ENCODE measurements at places on chromosomes 7 and 10. TPM values are rescaled to one million over a fixed set of nuclear protein-coding genes. Genes with fewer than 3 reads are reported as not detected.

The RET gene
- 6.1 TPM for total RNA-seq

The PDE6C gene
- not detected for total RNA-seq

The FKBP6 gene
- not detected for total RNA-seq

The ADRA2A gene
- total RNA-seq: 4.3 TPM

The CHAT gene
- total RNA-seq: not detected

The SFTPA1 gene
- 0.26 TPM for total RNA-seq

The PON3 gene
- 0.99 TPM for total RNA-seq

The GIMAP7 gene
- 25.0 TPM for total RNA-seq

The GJD4 gene
- total RNA-seq: not detected

The ZNF107 gene
- 2.4 TPM for total RNA-seq

The PTPRE gene
- 14.2 TPM for total RNA-seq

The PKD2L1 gene
- total RNA-seq: 0.44 TPM

- no peak for DNase-seq
Observed at GRCh38 chr10:75250934-75251333, 15.2 kb upstream of the COMTD1 start.

DNA sequence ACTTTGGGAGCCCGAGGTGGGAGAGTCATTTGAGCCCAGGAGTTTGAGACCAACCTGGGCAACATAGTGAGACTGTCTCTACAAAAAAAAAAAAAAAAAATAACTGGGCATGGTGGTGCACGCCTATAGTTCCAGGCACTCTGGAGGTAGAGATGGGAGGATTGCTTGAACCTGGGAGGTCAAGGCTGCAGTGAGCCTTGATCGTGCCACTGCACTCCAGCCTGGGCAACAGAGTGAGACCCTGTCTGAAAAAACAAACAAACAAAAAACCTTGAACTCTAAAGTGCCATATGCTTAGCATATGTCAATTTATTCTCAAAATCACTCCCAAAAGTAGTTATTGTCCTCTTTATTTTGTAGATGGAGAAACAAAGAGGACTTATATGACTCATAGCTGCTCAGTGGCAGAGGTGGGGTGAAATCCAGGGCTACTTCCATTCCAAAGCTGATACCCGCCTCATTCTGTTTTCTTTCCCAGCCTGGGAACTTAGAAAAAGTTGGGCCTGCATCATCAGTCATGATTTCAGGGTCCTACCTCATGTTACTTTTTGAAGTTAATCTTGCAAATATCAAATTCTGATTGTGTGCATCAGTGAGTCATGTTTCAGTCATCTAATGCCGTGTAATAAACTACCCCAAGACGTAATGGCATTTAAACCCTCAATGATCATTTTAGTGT lies 13.3 kb downstream of the DHTKD1 start:
- no peak for DNase-seq

DNA sequence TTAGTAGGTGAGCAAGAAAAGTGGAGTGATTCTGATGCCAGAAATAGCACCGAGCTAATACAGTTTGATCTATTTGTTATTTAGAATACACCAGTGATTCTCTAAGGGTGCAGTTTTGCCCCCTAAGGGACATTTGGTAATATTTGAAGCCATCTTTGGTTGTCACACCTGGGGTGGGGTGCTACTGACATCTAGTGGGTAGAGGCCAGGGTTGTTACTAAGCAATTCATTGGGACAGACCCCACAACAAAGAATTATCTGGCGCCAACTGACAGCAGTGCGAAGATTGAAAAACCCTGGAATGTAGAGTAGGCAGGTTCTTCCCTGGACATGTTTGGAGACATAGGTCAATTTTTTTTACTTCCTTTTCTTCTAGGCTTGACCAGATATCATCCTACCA lies 14.6 kb downstream of the PALS2 start:
- no peak for DNase-seq

GRCh38 chr7:120272261-120272660 lies 714 bp upstream of the KCND2 start:
- no peak for DNase-seq

DNA sequence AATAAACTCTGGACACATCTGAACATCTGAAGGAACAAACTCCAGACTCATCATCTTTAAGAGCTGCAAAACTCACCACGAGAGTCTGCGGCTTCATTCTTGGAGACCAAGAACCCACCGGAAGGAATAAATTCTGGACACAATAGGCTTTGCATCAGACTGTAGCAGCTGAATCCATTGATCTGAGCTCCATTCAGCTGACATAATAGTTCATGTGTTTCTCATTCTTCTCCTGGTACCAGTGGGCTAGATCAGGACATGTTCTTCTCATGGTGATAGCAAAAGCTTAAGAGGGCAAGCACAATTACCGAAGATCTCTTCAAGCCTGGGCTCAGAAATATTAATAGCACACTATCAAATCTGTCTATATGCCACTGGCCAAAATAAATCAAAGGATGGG lies 20.5 kb upstream of the GNAI1 start:
- no peak for DNase-seq

GRCh38 chr7:119861385-119861784 lies 411.6 kb upstream of the KCND2 start:
- DNase-seq: no peak

DNA sequence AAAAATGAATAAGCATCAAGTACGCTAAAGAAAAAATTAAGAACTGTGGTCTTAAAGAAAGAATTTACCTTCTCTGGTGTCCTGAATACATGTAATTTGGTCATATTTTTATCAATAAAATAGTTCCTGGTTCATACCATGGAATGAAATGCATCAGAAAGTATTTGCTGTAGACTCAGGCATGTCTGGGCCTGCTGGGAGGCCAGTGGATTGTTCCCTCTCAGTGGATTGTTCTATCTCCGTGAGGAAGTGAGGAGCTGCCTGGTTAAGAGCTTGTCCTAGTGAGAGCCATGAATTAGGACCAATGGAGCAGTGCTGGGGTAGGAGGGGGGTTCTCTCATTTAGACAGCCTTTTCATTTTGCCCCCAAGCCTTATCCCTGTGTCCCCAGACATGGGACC lies 211.7 kb upstream of the HABP2 start:
- no peak for DNase-seq

GRCh38 chr10:30436671-30437030 lies 2.7 kb downstream of the MAP3K8 start:
- DNase-seq: no peak

DNA sequence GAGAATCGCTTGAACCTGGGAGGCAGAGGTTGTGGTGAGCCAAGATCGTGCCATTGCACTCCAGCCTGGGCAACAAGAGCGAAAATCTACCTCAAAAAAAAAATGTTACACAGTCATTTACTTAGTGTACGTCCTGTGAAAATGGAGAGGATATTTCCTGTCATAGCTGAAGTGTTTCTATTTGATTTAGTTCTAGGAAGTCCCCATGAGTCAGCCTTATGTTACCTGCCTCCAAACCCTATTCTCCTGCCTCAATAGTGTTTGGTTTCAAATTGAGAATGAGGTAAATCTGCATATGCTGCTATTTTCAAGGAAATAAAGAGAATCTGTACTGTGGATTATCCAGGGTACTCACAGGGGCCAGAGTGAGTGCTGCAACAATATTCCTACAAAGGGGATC lies 1284.5 kb upstream of the AUTS2 start:
- DNase-seq: no peak

- no peak for DNase-seq
Observed at GRCh38 chr7:28260969-28261368, 80.4 kb upstream of the JAZF1 start.

DNA sequence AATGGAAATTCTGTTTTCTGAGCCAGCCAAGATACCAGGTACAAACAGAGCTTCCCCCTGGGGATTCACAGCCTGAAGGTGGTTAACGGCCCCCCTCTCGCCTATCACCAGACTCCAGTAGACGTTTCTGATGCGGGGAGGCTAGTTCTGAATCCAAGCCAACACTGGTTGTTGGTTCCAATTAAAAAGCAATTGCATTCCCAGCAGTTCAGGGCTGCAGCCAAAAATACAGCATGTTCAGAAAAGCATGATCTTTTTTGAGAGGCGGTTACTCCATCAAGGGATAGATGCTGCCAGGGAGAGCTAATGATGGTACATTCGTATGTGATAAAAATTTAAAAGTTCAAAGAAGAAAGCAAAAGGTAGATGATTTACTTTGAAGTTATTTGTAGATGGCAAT lies 481.0 kb downstream of the GALNT17 start:
- DNase-seq: no peak

- no peak for DNase-seq
Observed at GRCh38 chr7:138755331-138755747, 42.5 kb upstream of the TMEM213 start.

DNA sequence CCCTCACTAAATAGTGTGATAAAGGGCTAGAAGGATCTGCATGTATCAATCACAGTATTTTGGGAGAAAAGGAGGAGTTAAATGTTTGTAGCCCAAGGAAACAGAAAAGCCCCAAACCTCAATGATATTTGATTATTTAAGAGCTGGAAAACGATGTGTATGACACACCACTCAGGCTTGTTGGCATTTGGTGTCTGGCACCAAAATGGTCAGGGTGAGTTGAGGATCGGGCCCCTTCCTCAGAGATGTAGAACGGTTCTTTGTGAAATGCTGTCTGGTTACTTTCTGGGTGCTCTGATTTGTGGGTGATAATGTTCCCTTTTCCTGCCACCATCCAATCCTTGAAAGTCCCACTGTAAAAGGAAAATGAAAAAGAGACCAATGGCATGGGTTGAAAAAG lies 113.7 kb downstream of the CCDC3 start:
- DNase-seq: no peak

GRCh38 chr10:114095559-114096337 lies 52.1 kb downstream of the ADRB1 start:
- no peak for DNase-seq

GRCh38 chr10:48554246-48554645 lies 50.6 kb downstream of the ARHGAP22 start:
- DNase-seq: no peak

DNA sequence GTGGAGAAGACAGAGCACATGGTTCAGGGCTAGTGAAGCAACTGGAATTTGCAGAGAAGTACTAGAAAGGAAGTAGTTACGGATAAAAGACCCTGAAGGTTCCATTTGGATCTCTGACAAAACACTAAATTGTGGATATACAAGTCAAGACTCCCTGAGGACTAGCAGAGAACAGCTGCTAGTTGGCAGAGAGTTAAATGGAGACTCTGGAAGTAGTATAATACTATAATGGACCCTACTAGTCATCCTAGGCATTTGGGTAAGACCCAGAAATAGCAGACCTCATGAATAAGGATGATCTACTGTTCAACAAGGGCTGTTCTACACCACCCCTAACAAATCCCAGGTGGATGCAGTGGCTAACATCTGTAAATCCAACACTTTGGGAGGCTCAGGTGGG lies 19.1 kb downstream of the MCMBP start:
- DNase-seq: no peak

DNA sequence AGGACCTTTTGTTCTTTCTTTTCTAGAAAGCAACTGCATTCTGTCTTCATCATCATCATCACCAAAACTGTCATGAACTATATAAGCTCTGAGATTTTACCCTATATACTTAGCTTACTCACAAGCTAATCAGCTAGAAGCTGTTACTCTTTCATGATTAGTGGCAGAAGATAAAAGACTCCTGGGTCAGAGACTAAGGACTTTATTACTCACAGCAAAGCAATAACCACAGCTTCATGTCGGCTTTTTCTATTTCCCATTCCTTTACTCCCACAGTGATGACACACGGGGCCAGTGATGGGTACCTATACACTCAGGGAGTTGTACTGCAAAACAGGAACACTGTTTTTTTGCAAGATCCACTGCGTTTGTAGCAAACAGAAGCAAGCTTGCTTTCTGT lies 8.4 kb upstream of the C10orf88 start:
- DNase-seq: no peak

- no peak for DNase-seq
Observed at GRCh38 chr10:44422570-44423101, 37.7 kb upstream of the CXCL12 start.

GRCh38 chr7:120554960-120555571 lies 282.1 kb downstream of the KCND2 start:
- no peak for DNase-seq

- DNase-seq: no peak
Observed at GRCh38 chr10:75987616-75988015, 556.2 kb downstream of the LRMDA start.

DNA sequence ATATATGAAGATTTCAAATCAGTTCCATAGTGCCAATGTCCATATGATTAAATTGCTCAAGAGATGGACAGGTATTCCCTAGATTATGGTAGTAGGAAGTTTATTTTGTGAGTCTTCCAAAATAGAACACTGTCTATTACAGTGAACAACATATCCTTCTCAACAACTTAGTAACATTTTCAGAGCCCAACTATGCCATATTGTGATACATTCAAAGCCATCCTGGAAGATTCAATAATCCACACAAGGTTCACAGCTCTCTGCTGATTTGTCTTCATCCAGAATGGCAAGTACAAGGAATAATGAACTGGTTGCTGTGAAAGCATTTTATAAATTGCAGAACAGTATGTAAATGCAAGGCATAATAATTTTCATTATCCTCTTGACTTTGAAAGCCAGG lies 213.9 kb downstream of the CHRM2 start:
- no peak for DNase-seq

Measured in left cardiac atrium (tissue), 4 donors.